Effector CD8-positive, alpha-beta T cell (primary cell): ENCODE measurements at places on chromosomes 2 and 18.

DNA sequence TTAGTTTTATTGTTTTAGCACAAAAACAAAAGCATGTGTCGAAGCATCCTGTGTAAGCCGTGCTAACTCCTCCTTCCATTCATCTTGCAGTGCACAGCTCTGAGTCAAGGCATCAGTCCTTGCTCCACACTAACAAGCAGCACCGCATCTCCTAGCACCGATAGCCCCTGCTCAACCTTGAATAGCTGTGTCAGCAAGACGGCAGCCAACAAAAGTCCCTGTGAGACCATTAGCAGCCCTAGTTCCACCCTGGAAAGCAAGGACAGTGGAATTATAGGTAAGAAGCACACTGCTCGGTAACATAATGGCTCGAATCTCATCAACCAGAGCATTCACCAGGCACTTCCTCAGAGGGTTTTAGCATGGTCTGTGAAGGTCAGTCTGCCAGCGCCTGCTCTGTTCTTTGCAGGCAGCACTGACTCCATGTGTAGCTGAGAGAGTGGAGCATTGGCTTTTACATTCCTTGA lies 136.2 kb downstream of the WDSUB1 start:
- DNase-seq, result no peak

- no peak for DNase-seq
These were observed 85.9 kb downstream of the SMAD7 start for GRCh38 chr18:48864876-48865275.

DNA sequence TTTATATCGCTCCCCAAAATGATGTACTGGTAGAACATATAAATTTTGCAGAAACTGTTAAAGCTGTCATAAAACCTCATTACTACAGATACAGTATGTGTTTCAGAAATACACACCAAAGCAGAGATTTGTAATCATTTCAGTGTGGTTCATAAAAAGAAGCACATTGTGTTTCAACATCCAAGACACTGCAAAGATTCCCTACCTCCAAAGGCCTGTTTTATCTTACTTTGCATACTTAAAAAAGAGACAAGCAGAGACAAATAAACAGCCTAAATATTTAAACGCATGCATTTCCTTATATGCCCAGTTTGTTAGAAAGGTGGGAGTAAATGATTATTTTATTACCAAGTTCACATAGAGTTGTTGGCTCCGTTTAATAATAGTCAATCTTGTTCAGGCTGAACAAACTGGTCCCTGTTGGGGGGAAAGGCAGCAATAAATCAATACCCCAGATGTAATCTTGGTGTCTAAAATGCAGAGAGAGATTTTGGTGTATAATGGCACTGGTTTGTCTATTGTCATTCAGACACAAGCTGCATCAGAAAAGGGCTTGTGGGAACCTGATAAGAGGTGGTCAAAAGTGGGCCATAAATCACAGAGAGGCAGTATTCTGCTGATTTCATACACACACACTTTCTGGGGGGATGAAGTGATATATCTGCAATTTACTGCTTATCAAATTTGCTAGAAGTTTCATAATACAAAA lies 321.4 kb upstream of the ETAA1 start:
- DNase-seq, result no peak

DNA sequence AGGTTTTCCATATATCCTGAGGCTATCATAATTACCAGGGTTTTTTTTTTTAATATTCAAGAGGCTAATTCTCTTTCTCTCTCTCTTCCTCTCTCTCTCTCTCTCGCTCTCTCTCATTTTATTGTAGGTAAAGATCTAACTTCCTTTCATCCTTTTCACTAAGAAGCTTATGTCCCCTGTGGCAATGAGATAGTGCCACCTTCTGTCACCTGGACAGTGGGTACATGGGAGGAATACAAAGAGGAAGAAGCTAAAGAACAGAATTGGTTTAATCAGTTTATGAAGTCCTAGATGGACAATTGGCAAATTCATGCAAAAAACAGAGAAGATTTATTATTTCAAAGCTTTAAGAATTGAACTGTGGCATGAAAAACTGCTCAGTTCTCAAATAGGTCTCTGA lies 1582.3 kb upstream of the TMEFF2 start:
- DNase-seq, result no peak

DNA sequence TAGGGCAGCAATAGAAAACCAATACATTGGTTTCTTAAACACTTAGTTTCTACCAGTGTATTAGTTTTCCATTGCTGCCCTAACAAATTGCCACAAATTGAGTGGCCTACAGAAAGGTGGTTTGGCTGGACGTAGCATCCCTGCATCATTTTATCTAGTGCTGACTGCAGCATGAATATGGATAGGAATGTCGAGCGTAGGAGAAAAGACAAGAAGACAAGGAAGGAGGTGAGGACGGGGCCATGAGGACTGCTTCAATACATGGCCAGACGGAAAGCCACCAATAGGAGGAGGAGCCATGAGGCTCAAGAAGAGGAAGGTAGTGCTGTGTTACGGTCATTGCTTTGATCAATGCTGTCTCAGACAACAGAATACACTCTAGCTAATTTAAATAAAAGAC lies 154.5 kb upstream of the NDUFV2 start:
- no peak for DNase-seq

GRCh38 chr2:69689466-69689865 lies 45.9 kb upstream of the AAK1 start:
- no peak for DNase-seq

GRCh38 chr2:228401065-228401912 lies 219.8 kb upstream of the SPHKAP start:
- no peak for DNase-seq

GRCh38 chr2:174874085-174874484 lies 109.8 kb upstream of the CHRNA1 start:
- DNase-seq, result no peak
